ENCODE measurements at places on chromosomes 13 and 19.
A peak's percentile ranks its signal among the peaks of the same experiment; 100 is the strongest.

- DNase-seq: no peak
Observed at GRCh38 chr19:18523841-18524240, 2.0 kb upstream of the ELL start.

- no peak for DNase-seq
Observed at GRCh38 chr13:75307370-75307949, 174.5 kb downstream of the TBC1D4 start.

DNA sequence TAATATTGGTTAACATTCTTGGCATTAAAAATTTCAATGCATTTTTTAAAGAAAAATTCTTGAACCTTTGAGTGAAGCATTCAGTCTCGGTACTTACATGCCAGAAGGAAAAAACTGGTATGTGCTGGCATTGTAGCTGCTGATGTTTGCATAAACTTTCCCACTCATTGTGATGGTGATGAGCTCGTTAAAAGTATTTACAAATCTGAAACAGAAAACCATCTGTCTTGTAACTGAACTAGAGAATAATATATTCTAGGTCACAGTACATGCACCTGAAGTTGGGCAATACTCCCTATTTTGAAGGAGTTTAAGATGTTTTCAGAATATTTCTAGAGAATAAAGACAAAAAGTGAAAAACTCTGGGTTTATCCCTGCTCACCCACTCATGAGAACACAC, 64.1 kb downstream of the SLC15A1 start:
- no peak for DNase-seq

GRCh38 chr13:91544723-91545122, 146.3 kb downstream of the GPC5 start:
- DNase-seq: no peak

DNA sequence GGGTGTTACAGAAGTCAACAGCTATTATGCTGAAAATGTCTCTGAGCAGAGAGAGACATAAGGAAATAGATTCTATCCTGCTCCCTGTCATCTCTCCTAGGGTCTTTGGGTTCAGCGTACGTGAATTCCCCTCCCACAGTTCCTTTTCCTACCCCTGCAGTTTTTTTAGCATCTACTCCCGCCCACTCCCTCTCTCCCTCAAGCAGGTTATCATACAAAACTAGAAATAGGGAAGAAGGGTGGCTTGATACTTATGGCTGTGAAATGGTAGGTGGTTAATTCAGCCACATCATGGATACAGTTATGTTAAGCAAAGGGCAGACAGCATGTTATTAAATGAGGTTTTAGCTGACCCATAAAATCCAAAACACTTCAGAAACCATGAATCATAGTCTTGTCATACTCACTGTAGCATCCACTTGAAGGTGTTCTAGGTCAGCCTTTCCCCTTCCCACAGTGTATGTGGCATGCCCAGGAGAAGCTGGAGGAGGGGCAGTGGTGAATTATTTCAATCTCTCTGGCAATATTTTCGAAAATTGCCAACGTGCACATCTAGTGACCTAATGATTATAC, 236.8 kb upstream of the SERP2 start:
- DNase-seq: no peak

DNA sequence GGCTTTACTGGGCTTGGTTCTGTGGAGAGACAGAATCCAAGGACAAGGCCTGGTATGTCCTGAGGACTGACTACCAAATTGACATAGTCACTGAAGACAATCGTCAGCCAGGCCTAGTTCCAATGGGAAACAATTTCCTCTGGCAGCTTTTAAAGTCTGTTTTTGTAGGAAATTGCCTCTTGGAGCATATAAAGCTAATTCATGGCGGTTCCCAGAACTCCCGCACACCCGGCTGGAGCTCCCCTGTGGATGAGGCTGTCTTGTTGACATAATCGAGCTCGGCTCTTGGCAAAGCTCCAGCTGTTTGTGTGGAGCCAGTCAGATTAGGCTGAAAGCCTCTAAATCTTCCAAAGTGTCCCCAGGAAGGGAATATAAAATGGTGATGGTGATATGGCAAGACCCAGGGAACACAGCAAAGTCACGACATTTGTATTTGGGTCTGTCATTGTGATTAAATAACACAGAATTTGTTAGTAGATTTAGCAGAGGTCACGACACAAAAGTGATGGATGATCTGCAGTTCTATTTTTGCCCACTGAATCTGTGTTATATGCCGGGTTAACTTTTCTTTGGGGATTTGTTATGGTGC, 395.0 kb downstream of the PCDH9 start:
- DNase-seq: peak; percentile 38

DNA sequence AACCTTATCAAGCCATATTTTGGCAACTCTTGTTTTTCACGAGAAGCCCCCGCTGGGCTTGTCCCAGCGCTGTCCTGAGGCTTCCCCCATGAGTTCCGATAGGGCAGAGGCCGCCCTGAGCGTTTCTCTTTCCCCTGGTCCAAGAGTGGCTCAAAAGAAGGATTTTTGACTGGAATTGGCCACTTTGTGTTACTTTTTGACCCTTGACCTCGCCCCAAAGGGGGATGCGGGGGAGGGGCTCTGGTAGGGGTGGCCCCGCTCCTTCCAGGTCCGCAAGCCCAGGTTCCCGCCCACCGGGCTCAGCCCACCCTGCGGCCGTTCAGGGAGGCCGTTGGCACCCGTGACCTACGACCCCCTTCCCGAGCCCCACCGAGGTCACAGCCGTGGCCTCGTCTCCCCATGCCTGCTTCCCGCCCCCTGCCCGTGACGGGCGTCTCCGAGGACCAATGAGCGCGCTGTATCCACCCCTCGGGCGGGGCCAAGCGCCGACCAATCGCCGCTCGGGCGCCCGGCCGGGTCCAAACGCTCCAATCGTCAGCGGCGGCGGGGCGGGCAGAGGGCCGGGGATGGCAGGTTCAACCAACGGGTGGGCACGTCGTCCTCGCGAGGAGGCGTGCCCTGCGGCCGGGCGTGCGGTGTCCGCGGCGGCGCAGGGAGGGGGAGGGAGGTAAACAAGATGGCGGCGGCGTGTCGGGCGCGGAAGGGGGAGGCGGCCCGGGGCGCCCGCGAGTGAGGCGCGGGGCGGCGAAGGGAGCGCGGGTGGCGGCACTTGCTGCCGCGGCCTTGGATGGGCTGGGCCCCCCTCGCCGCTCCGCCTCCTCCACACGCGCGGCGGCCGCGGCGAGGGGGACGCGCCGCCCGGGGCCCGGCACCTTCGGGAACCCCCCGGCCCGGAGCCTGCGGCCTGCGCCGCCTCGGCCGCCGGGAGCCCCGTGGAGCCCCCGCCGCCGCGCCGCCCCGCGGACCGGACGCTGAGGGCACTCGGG, at the start of gene STK11:
Gene STK11 (plus strand): TSS at position 665 of the 986 bp plus-strand sequence. CDS start 1,136 bp downstream, outside the sequence.
- peak; percentile 97 for DNase-seq

DNA sequence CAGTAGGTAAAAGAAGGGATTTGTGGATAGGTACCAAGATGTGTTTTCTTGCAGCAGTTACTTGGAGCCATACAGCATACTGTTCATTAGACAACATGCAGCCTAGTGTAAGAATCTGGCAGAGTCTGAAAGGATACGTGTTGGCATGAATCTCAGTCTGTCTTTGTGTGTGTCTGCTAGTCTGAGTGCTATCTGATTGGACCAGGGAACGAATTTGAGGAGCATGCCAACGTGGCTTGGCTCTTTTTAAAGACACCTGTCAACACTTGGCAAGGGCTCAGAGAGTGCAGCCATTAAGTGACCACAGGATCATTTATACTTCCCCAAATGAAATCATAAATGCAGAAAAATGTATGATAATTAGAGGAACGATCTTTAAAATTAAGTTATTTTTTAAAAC, 27.6 kb upstream of the ATXN8OS start:
- DNase-seq: no peak

GRCh38 chr13:91228940-91229339, 118.5 kb upstream of the MIR17HG start:
- no peak for DNase-seq

DNA sequence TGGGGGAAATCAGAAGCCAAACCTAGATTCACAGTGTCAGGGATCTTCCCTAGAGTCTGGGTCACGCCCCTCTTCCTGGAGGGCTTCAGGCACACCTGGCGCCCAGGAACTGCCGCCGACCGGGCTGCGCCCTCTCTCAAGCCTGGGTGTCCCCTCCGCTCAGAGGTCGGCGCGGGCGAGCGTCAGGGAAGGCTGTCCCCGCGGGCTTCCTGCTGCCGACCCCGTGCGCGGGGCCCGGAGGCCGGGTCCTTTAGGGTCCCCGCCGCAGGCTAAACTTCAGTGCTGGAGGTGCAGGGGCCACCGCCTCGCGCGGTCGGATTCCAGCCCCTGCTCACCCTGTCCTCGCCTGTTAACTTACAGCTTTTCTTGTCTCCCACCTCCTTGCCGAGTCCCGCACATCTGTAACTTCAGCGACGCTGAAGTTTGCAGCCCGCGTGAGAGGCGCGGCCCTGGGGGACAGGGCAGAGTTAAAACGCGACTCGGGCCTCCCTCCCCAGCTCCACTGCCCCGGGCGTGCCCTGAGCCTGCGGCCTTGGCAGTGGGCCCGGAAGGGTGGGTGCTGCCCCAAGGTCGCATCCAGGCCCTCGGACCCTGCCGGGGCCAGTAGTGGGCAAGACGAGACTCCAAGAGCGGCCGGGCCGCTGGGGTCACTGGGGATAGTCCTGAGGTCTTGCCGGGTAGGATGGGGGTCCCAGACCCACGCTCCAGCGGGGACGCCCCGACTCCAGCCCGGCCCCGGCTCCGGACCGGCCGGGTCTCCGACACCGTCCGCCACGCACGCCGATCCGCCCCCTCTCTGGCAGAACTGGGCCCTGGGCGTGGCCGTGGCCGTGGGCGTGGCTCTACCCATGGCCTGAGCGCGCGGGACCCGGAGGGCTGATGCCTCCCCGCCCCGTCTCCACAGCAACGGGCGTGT, 95.6 kb upstream of the ZNF98 start:
- DNase-seq: no peak

- no peak for DNase-seq
Observed at GRCh38 chr13:72430923-72431322, 296.5 kb downstream of the MZT1 start.

GRCh38 chr13:46405457-46405856, 18.4 kb upstream of the RUBCNL start:
- no peak for DNase-seq

- no peak for DNase-seq
Observed at GRCh38 chr13:35460061-35460460, 16.4 kb downstream of the MAB21L1 start.

DNA sequence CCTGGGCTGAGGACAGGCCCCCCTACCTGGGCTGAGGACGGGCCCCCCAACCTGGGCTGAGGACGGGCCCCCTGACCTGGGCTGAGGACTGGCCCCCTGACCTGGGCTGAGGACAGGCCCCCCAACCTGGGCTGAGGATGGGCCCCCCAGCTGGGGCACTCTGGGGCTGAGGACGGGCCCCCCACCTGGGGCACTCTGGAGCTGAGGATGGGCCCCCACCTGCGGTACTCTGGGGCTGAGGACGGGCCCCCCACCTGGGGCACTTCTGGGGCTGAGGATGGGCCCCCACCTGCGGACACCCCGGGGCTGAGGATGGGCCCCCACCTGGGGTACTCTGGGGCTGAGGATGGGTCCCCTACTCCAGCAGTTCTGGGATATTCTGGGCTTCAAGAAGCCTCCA, 65.5 kb downstream of the RASA3 start:
- no peak for DNase-seq

- DNase-seq: no peak
Observed at GRCh38 chr13:40170091-40170490, 496.4 kb downstream of the FOXO1 start.

- no peak for DNase-seq
Observed at GRCh38 chr13:21616880-21617279, 12.9 kb upstream of the MICU2 start.

- no peak for DNase-seq
Observed at GRCh38 chr13:106230450-106230849, 305.0 kb downstream of the EFNB2 start.
